ENCODE measurements at places on chromosomes 7 and 10. TPM values are rescaled to one million over a fixed set of nuclear protein-coding genes. Genes with fewer than 3 reads are reported as not detected.

The IDI2 gene
- total RNA-seq, result not detected

The MYO1G gene
- total RNA-seq, result 0.69 TPM

The COL13A1 gene
- total RNA-seq, result 14.1 TPM

The ZCCHC24 gene
- total RNA-seq, result 34.0 TPM

DNA sequence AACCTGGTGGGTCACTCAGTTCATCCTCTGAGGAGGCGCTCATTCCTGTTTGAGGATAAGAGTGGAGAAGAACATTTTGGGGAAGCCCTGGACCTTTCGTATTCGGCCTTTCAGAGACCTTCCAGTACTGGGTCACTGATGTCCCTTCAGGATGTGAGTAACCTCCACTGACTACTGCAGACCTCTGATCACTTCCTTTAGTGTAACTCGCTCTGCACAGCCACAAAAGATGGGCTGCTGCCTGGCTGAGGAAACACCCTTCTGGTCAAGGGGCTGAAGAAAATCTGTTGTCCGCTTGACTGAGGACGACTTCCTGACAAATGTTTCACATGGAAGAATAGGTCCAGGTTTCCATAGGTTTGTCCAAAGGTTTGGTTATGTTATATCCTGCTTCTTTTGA lies 15.9 kb upstream of the TBXAS1 start:
- no peak for DNase-seq

DNA sequence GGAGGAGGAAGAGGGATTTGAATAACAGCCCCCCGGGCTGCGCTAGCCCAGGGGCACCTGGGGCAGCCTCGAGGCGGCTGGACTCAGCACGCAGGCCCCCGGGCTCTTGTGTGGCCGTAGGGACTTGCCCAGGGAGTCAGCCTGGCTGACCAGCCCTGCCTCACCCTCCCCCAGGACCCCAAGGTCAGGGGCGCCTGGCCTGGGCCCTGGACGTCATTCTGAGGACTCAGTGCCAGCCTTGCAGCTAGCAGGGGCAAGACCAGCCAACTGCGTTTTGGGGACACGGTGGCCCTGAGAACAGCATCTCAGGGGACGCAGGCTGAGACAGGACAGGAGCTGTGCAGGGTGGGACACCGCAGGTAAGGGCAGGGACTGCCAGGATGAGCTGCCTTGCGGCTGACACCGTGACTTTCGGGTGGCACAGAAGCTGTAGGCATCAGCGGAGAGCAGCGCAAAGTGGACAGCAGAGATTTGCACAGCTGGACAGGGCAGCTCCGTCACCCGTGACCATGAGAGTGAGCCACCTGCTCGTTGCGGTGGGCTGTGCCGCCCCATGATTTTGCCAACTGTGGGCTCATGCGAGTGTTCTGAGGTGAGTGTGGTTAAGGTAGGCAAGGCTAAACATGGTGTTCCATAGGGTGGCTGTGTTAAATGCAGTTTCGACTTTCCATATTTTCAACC lies 48.1 kb upstream of the UBE3C start:
- DNase-seq, result no peak

The SLC25A40 gene
- total RNA-seq, result 24.2 TPM

- no peak for DNase-seq
Measured at GRCh38 chr7:91031757-91032156, 232.5 kb upstream of the FZD1 start.

- DNase-seq, result no peak
Measured at GRCh38 chr10:4196771-4197390, 411.9 kb upstream of the KLF6 start.
